ENCODE measurements at places on chromosomes 6 and 20. TPM values are rescaled to one million over a fixed set of nuclear protein-coding genes. Genes with fewer than 3 reads are reported as not detected.

DNA sequence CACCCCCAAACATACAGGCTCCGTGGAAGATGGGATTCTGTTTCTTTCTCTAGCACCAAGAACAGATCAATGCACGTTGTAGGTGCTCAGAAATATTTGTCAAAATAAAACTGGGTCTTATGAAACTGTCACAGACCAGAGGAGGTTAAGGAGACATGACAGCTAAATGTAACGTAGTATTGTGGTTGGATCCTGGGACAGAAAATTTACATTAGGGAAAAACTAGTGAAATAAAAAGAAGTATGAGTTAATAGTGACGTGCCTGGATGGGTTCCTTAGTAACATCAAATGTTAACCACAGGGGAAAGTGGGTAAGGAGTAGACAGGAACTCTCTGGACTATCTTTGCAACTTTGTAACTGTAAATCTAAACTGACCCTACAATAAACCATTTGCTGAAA, 31.5 kb downstream of the NOL4L start:
- no peak for DNase-seq

- no peak for DNase-seq
Observed at GRCh38 chr6:54097753-54098152, 13.5 kb upstream of the MLIP start.

DNA sequence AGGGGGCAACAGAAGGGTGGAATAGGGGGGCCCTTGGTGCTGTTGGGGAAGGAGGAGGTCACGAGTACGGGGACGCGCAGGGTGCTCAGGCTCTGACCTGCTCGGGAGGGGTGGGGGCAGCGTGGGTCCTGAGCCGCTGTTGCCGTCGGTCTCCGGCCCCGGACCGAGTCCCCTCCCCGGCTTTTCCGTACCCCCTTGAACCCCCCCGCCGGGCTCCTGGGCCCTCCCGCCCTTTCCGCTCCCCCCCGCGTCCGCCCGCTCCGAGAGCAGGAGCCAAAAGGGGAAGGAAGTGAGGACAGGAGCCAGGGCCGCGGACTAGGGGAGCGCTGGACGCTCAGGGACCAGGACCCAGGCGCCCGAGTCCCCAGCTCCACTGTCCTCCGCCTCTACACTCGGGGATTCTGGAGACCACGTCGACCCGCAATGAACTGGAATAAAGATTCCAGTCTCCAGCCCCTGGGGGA, at the start of gene RGL2:
Gene RGL2, minus strand, starts transcription at position 170 of the 464 bp plus-strand sequence. CDS start 332 bp downstream, outside the sequence.
- peak; percentile 73 for DNase-seq

DNA sequence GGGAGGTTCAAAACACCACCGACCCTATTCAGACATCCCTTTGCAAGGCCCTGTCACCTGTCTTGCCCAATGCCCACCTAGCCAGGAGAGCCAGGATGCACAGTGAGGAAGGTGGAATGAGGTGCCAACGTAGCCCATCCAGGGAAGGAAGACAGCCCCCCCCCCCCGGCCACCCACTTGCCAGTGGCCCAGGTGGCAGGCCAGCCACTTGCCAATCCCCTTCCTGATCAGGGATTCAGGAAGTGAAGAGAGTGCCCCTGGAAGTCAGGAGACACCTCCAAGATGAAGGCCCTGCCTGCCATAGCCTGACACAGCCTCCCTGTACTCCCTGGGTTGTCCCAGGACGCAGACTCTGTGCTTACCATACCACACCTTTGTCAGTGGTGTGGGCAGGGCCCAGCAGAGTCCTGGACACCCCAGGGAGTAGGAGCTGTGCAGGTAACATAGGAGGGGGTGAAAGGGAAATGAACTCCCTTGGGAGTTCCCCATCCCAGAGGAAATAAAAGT, 54.7 kb downstream of the MRPL14 start:
- no peak for DNase-seq

- no peak for DNase-seq
Observed at GRCh38 chr6:63730311-63730710, 94.7 kb downstream of the PHF3 start.

GRCh38 chr6:144746902-144747469, 461.9 kb downstream of the UTRN start:
- DNase-seq = no peak

GRCh38 chr6:90442366-90442765, 144.5 kb downstream of the MAP3K7 start:
- DNase-seq = peak; percentile 45

The TBP gene
- 10.2 TPM for total RNA-seq

- no peak for DNase-seq
Observed at GRCh38 chr6:119974430-119975159, 625.0 kb upstream of the MAN1A1 start.

DNA sequence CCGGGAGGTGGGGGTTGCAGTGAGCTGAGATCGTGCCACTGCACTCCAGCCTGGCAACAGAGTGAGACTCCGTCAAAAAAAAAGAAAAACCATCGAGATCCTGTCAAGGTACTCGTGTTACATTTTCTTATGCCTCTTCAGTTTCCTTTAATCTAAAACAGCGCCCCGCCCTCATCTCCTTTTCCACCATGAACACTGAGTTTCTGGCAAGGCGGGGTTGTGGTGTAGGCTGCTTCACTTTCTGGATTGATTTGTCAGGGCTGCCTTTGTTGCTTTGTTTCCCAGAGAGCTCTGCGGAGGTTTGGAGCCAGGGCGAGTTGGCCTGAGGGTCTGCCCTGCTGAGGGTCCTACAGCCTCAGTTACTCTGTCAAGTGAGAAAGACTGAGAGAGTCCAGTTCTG, 8.9 kb downstream of the ITPR3 start:
- DNase-seq = no peak

DNA sequence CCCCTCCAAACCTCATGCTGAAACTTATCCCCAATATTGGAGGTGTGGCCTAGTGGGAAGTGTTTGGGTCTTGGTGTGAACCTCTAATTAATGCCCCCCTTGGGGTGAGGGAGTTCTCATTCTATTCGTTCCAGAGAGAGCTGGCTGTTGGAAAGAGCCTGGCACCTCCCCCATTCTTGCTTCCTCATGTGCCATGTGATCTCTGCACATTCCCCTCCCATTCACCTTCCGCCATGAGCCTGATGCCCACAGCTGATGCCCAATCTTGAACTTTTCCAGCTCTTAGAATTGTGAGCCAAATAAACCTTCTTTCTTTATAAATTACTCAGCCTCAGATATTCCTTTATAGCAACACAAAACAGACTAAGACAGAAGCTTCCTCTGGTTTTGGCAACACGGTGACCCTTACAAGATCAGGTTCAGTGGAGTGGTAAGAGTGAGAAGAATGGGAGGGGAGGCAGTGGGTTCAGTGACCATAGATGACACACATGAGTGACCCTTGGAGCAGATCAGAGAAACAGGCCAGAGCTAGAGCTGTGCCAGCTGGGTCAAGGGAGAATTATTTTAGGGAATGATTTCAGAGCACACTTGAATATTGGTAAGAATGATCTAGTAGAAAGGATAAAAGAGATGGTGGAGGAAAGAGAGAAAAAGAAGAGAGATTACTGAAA, 176.4 kb downstream of the LY86 start:
- DNase-seq = no peak

- DNase-seq = no peak
Observed at GRCh38 chr6:125932451-125932795, 24.1 kb upstream of the HINT3 start.

DNA sequence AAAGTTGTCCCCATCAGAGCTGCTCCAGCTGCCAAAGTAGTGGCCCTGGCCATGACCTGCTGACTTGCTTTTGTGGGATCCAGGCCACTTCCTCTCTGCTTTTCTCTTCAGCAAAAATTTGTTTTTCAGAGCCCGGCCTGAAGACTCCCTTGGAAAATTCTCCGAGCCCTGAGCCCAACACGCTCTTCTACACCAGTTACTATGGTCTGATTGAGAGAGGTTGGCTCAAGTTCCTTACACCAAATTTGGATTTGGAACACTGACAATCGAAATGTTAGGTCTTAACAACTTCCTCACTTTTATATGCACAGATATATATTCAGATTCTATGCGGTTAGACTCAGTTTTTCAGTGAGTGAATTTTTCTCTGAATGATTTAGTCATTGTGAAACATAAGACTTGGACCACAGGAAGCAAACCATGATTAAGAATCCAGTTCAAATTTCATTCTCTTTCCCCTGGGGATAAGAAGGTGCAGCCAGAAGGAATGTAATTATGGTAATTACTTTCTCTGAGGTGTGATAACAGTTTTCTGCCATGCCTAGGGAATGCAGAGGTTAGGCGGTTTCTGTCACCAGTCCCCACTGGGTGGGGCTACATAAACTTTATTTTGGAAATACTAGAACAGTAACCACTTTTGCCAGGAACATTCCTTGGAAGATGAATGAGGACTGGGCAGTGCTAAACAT, 365.2 kb downstream of the SYNE1 start:
- no peak for DNase-seq

GRCh38 chr6:37631295-37631694, 66.4 kb downstream of the MDGA1 start:
- DNase-seq = no peak

DNA sequence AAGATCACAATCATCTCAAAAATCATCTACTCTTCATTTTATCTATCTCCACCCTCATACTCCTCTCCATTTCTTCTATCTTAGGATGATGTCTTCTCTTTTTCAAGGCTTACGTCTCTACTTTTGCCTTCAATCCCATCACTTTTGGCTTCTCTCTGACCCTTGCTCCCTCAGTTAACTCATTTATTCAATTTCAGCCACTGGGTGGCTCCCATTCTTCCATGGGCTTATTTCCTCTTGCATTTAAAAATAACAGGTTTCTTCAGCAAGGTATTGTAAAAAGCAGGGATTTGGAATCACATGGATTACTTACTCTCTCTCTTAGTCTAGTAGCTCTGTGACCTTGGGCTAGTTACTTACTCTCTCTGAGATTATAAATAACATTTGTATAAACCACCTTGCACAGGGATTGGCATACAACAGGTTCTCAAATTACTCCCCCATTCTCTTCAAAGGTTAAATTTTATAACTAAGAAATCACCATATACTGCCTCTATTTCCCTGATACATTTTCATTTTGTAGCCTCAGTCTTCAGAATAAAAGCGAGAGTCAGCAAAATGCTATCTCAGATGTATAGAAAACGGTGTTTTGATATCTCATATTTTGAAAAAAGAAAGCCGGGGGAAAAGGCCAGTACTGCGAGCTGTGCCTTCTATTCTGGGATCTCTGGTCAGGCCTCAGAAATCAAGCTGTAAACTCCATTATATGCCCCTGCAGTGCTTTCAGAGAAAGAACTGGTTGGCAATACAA, 5.5 kb downstream of the ZSCAN12 start:
- DNase-seq = no peak

GRCh38 chr6:148599967-148600426, 146.8 kb upstream of the UST start:
- DNase-seq = no peak

The GNRH2 gene
- not detected for total RNA-seq

DNA sequence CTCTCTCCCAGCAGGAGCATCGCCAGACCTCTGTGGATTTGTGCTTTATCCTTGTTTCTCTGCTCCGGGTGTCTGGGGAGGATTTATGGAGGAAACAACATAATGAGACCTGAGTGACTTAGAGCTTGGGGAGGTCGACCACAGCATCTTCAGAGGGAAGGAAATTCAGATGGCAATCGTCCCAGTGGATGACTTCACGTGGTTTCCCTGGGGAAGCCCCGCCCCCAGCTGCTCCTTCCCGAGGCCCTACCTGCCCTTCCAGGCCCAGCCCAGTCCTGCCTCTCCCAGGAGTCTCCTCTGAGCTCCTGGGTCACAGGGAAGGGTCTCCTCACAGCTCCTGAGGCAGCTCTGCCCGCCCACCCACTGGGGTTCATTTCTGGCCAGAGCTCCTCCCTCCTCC, 430.3 kb upstream of the SULF2 start:
- DNase-seq = no peak

GRCh38 chr6:48233063-48233462, 122.1 kb upstream of the PTCHD4 start:
- no peak for DNase-seq

The SMLR1 gene
- total RNA-seq = not detected

DNA sequence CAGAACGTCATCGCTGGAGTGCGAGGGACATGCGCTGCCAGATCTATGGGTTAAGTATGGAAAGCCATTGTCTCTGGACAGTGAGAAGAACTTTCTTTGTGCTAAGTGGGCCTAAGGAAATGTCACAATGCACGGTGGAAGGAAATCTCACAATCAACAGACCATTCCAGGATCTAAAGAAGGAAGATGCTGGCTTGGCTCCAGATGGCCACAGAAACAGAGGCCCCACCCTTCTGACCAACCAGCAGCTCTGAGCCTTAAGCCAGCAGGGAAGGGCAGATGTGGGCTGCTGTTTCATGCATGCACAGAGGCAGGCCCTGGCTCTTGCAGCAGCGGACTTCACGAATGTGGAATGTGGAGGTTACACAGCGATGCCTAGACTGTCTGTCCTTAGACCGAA, 156.3 kb downstream of the SOBP start:
- peak; percentile 58 for DNase-seq

GRCh38 chr20:51195419-51195901, 172.6 kb upstream of the KCNG1 start:
- no peak for DNase-seq

DNA sequence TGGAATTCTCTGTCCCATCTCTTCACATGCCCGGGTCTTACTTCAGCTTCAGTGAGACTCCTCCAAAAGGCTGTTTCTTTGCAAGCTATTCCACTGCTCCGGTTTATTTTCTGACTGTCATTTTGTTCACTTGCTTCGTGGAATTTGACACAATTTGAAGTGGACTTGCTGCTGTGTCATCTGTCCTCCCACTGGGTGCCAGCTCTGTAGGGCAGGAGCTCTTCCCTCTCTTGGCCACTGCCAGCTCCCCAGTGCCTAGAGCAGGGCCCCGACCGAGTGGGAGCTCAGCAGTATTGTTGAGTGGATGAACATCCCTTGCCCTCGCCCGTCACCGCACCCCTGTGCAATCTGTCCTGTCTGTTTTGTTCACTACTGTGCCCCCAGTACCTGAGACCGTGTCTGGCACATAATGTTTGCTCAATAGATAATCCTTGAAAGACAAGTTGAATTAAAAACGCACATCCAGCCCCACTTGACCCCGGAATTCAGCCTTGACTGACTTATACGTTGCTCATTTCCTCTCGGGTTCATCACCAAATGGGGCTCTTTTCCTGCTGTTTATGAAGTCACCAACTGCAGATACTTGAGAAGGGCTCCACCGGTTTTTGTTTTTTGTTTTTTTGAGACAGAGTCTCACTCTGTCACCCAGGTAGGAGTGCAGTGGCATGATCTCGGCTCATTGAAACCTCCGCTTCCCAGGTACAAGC, 170.3 kb upstream of the KCNG1 start:
- no peak for DNase-seq

DNA sequence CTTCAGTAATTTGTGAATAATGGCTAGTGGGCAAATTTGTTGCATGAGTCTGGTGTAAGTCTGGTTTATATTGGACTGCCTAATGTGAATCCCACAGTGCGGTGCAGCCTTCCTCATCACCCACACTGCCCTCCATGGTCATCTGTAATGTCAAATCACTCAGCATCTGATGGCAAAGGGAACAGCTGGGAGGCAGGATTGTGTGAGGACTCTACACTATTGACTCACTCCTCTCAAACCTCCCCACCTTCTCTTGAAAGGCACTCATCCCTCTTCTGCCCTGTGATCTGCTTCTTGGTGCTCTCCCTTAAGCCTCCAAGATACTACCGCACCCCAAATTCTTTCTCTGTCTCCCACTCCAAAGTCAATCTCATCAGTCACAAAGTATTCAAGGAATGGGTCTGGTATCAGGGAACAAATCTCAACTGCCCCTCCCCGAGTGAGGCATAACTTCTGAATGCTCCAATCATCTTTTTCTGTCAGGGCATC, 146.0 kb upstream of the BEND6 start:
- no peak for DNase-seq

- peak; percentile 56 for DNase-seq
Observed at GRCh38 chr6:26087284-26088115, at the start of gene HFE. Gene HFE, plus strand, starts transcription at chr6:26087429. Its CDS starts 12 bp downstream, at chr6:26087441.

GRCh38 chr6:51788121-51788520, 299.3 kb downstream of the PKHD1 start:
- no peak for DNase-seq

The HLA-DOB gene
- 0.69 TPM for total RNA-seq

- DNase-seq = no peak
Observed at GRCh38 chr20:19223640-19224039, 11.2 kb downstream of the SLC24A3 start.
